ENCODE measurements at places on chromosomes 4 and X.
A peak's percentile ranks its signal among the peaks of the same experiment; 100 is the strongest.

GRCh38 chrX:133555782-133556458 is 140.6 kb upstream of the GPC4 start:
- DNase-seq, result no peak

GRCh38 chrX:1281521-1281920 is 12.9 kb downstream of the CSF2RA start:
- no peak for DNase-seq

- no peak for DNase-seq
Measured at GRCh38 chrX:17601441-17602200, 135.7 kb upstream of the SCML1 start.

DNA sequence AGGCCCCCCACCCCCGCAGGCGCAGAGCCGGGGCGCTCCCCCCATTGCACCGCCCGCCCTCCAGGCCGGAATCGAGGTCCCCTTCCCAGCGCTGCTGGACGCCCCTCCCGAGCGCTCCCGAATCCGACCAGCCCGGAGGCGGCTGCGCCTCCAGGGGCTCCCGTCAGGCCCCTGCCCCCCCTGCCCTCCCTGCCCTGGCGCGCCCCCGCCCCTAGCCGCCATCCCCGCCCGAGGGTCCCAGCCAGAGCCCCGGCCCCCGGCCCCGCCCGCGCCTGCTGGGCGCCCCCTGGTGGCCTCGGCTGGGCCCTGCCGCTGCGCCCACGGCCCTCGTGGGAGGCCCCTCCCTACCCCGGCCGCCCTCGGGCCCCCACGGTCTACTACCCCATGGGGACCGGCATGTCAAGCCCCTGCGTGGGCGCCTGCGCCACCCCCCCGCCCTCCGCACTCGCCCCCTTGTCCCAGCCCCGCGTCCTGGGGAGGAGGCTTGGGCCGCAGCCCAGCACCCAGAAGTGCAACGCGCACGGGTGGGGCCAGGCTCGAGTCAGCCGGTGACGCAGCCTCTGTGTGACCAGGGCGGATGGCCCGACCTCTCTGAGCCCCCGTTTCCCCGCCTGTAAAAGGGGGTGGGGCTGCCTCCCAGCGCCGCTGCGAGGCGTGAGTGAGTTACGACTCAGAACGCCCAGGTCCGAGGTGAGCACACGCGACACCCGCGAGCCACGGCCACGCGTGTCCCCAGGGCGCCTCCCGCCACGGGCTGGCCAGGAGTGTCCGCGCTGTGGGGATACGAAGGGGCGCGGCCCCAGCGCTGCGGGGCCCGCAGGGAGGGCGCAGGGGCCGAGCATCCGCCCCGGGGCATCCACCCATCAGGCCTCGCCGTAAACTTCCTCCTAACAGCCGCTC is 104.9 kb downstream of the FAM53A start:
- DNase-seq, result peak; percentile 62

DNA sequence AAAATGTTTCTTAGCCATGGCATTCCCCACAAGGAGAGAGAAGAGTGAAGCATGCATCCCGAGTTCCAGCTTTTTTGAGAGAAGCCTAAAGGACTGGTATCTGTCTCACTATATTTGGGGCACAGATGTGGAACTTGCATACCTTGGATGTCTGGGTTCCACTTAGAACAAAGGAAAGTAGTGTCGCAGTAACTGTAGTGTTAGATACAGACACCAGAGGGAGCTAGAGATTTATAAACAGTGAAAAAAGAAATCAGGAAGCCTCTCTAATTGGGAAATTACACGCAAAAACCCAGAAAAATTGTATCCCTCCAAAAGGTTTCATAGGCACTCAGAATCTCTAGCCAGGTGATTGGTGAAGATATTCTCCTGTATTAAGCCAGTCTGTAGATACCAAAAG is 34.4 kb downstream of the AGTR2 start:
- DNase-seq, result no peak

Measured in liver (tissue), 10 donors.